ENCODE measurements at places on chromosomes 6 and 20.

DNA sequence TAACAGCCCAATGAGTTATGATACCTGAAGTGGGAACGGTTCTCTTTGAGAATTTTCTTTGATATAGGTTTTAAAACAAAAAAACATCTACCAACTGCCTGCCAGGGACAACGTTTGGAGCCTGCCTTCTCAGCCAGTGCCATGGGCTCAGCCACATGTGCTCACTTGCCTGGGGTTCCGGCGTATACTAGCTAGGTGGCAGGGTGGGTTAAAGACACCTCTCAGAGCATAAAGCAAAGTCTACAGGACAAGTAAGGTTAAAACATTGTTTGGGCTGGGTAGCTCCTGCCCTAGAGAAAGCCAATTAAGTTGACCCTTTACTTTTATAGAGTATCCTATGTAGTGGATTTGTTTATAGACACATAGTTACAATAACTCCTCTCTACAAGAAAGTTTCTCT lies 38.0 kb upstream of the SCGN start:
- DNase-seq = no peak

DNA sequence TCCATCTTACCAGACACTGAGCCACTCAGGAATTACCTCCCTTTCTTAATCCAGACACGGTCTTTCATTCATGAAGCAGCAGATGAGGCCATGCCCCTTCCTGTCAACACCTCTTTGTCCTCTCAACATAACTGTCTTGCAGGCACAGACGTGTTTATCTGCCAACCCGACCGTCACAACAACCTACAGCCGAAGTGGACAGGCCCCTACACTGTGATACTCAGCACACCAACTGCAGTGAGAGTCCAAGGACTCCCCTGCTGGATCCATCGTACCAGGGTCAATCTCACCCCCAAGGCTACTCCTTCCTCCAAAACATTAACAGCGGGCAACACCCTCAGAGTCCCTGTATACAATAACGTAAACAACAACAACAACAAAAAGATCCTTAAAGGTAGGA lies 30.6 kb upstream of the ULBP3 start:
- DNase-seq = no peak

- no peak for DNase-seq
Measured at GRCh38 chr6:44699851-44700250, 312.3 kb downstream of the CDC5L start.

- DNase-seq = no peak
Measured at GRCh38 chr20:4813076-4813862, 91.6 kb downstream of the PRND start.

GRCh38 chr6:33623895-33624381 lies 2.8 kb downstream of the ITPR3 start:
- DNase-seq = no peak

GRCh38 chr20:62860924-62861691 lies 514 bp downstream of the TCFL5 start:
- no peak for DNase-seq

DNA sequence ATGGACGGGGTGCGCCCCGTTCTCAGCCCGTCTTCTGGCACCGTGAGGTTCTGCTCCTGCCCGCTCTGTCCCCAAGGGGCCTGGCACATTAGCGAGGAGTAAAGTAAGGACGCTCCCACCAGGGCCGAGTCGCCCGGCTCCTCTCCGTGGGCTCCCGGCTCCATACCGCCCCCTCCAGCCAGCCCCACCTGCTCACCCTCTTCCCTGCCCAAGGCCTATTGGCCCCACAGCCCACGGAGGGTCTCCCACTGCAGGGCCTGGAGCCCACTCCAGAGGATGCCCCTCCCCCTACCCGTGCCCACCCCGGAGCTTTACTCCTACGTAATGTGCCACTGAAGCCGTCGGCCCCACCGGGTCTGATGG lies 47.5 kb upstream of the CHRNA4 start:
- DNase-seq = no peak

DNA sequence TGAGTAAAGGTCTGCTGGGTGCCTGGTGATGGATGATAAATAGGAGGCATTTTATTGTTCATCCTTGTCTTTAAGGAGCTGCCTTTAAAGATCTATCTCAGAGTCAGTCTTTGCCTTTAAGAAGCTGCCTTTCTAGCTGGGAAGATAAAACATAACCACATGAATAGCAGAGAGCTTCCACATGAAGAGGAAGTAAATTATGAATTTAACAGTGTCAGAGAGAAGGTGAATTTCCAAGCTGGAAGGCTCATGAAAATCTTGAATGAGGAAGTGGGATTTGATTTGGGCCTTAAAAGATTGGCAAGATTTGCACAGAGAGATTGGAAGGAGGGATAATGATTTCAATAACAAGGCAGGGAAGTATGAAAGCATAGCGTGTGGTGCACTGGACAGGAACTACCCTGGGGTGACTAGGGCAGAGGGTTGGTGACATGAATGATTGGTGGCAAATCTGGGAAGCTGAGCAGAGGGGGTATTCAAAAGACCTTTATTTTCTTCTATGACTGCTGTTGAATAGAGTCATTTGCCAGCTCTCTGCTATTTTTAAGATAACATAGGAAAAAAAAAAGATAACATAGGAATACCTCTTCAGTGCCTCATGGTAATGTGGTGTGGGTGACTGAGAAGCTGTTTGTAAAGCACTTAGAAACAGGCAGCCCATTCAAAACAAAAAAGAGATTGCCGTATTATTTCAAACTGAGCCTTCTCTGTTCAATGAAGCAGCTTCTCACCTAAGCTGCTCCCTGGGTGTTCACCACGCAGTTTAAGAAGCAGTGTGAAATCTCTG lies 591.6 kb downstream of the PKHD1 start:
- no peak for DNase-seq

- DNase-seq = no peak
Measured at GRCh38 chr6:29490055-29490454, 2.3 kb upstream of the MAS1L start.

DNA sequence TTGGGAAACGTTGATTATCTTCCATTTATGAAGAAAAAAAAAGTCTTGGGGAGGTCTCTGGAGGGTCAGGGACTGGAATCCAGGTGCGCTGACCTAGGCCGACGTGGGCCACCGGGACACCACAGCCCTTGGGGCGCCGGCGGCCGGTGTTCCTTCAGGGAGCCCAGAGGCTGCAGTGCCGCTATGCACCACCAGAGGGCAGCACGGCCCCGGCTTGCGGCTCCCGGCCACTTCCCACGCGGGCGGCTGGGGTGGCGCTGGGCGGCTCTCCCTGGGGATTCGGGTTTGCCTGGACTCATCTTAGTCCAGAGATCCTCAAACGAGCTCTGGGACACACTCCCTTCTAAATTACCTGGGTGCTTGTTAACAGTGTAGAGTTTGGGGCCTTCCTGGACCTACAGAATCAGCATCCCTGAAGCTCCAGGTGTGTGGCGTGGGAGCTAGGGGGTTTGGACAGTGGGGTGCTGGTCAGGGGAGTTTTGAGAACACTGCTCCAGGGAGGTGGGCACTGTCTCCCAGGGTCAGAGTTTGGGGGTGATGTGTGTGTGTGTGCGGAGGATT lies 23.0 kb upstream of the GTSF1L start:
- DNase-seq = no peak

GRCh38 chr20:58071991-58072390 lies 156.5 kb downstream of the ANKRD60 start:
- DNase-seq = no peak

DNA sequence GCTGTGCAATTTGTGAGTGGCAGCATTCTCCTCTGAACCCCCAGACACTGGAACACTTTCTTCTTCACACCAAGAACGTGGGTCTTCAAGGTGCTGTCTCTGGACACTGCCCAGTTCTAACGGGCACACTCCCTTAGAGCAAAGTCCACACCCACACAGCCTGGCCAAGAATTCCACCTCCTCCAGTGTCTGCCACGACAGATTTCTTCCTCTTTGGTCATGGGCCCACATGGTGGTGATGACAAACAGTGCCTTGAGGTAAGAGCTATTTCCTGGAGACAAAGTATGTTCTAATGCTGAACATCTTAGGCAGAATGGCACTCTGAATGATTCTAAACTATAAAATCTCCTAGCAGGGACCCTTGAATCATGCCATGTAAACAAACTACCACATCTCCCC lies 25.5 kb upstream of the SSTR4 start:
- no peak for DNase-seq

GRCh38 chr6:139150920-139151319 lies 16.0 kb downstream of the HECA start:
- DNase-seq = no peak

DNA sequence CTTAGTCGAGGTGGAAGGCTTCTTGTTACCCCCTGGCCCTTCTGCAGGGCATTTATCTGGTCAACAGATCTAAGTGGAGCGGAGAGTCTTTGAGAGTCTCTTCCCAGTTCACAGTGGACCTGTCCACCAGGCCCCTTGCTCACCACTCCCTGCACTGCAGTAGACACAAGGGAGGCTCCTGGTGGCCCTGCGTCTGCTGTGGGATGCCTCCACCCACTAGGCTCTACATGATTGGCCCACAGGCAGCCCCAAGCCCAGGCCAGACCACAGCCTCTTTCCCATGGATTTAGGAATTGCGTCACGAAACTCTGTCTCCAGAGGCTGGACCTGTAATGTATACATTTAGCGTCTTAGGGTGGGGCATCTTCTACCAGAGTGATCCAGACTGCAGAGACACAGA lies 28.4 kb downstream of the TBC1D7 start:
- DNase-seq = no peak

GRCh38 chr6:79498842-79499241 lies 38.4 kb downstream of the LCA5 start:
- no peak for DNase-seq

DNA sequence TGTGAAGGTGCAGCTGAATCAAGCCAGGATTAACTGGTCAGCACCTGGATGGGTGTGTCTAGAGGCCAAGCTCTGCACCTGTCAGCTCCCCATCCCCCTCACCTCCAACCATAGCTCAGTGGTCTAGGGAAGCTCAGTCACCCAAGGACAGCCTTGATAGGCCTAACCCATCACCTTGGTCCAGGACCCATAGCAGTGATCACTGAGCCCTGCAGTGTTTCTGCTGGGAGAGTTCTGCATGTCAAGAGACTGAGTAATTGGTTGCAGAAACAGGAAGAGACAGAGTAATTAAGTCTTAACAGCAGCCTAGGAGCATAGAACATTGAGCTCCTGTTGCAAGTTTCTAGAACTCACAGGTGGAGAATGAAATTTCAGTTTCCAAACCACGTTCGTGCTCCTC lies 18.7 kb upstream of the RALGAPB start:
- peak; percentile 22 for DNase-seq
